ENCODE measurements at places on chromosomes 3 and 15.

DNA sequence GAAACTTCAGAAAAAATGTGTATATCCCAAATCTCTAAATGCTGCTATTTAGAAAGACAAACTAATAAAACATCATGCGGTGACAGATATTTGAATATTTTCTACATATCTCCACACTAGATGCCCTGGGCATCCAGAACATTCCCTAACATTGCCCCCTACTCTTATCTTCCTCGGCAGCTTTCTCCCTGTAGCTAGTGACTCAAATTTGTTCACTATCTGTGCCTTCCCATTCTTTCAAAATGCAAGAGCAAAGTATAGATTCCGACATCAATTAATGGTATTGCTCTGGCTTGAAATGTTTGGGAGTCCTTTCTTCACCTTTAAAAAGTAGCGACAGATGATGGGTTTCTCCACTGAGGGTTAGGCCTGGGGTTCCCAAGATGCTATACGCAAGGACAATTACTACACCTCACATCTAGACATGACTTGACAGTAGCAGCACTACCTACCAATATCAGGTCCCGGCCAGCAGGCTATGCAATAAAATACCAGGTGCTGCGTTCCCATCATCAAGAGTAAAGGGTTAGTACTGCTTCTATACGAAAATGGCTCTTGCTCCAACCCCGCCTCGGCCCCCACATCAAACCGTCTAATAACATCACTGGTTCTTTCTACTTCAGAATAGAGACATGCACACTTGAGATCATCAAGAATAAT, 631 bp downstream of the UBR1 start:
- no peak for DNase-seq

- DNase-seq, result no peak
Observed at GRCh38 chr15:100786139-100786531, 93.5 kb upstream of the ALDH1A3 start.

DNA sequence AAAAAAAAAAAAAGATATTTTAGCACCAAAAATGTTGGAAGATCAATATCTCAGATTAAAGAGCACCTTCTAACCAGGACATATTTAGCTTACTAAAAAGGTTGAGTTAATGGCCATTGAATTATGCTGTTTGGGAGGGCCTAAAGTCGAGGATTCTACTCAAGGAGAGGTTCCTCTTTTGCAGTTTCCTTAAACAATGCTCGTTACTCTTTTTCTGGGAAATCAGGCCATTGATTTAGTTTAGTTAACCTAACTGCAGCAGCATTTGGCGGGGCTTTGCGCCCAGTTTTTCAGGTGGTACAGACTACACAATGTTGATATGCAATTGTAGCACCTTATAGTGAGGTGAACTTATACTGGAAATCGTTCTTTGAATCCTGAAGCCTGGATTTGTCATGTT, 6.8 kb downstream of the ABHD2 start:
- no peak for DNase-seq

- no peak for DNase-seq
Observed at GRCh38 chr3:43490640-43491185, 131.1 kb downstream of the ANO10 start.

DNA sequence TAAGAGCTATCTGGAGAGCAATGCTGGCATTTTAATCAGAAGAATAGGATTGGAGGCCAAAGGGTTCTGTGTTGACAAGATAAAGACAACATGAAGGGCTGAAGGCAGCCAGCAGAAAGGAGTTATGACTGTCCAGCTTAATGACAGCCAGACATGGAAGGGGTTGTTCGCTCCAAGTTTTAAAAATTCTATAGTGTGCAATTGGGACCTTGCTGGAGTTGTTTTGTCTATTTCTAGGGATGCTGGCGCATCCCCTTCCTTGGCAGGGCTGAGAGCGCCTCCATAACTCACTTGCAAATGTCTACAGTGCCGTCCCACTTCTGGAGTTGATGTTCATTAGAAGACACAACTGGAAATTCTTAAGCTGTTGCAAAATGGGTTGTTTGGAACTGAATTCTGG, 200.7 kb downstream of the TLE3 start:
- no peak for DNase-seq

DNA sequence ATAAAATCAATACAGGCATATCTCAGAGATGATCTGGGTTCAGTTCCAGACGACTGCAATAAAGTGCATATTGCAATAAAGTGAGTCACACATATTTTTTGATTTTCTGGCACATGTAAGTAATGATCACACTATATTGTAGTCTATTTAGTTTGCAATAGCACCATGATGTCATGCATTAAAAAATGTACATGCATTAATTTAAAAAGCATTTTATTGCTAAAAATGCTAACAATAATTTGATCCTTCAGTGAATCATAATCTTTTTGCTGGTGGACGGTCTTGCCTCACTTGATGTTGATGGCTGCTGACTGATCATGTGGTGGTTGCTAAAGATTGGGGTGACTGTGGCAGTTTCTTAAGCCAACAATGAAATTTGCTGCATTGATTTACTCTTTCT, 511.1 kb downstream of the OTOL1 start:
- no peak for DNase-seq
